AG20443 (cell line): ENCODE measurements at places on chromosomes 16 and 17.
A peak's percentile ranks its signal among the peaks of the same experiment; 100 is the strongest.

- peak; percentile 20 for DNase-seq
Measured at GRCh38 chr16:55655381-55655896, 349 bp upstream of the SLC6A2 start.

DNA sequence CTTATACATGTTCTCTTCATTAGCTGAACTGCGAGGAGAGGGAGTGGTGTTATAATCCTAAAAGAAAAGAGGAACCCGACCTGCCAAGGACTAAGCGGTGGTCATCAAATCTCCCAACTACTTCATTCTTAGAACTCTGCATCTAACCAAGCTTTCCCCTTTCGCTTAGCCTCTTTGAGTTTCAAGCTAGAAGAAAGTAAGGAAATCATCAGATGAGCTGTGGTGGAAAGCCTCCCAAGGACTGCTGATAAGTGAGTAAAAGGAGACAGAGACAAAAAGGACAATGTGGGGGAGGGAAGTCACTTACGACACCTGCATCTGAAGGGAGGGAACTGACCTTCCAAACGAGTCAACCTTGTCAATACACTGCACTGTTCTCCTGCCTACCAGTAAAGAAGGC, 121.3 kb downstream of the TRIM37 start:
- no peak for DNase-seq

DNA sequence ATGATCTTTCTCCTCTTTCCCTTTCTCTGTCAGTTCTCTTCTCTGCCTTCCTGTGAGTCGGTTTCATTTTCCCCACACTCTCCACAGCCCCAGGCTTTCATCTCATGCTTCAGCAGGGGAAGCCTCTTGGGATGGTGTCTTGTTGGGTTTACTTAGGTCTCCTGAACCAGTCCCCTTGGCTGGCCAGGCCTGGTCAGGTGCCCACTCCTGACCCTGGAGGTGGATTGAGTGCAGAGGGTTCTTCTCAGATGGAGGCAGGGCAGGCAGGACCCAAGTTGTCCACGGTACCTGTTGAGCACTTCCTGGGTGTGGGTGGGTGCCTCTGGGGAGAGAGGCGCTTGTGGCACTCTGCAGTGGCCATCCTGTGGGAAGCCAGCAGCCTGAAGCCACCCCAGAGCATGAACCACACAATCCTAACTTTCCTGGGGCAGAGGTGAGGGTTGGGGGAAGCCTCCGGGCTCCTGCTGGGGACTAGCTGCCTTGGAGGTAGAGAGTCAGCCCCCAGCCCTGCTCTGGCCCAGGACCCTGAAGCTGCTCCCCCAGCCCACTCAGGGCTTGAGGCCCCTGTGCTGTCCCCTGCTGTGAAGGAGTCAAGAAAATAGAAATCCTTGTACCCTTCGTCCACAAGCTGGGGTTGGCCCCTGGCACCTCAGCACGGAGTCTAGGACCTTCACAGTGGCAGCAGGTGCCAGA, 2.0 kb upstream of the RAP1GAP2 start:
- DNase-seq, result no peak

DNA sequence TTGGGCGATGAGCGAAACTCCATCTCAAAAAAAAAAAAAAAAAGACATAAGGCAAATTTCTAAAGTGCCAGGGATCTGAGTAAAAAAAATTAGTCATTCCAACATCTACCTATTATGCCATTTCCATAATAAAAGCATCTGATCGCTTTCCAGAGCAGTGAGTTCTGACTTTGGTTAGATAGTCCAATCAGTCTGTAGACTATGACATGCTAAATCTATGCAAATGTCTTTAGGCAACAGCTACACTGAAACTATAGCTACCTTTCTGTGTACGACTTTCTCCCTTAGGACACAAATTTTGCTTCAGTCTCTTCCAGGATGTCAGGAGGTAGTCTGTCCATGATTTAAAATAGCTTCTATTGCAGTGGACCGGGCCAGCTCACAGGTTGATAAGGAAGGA, 58.9 kb upstream of the ARHGAP44 start:
- no peak for DNase-seq

DNA sequence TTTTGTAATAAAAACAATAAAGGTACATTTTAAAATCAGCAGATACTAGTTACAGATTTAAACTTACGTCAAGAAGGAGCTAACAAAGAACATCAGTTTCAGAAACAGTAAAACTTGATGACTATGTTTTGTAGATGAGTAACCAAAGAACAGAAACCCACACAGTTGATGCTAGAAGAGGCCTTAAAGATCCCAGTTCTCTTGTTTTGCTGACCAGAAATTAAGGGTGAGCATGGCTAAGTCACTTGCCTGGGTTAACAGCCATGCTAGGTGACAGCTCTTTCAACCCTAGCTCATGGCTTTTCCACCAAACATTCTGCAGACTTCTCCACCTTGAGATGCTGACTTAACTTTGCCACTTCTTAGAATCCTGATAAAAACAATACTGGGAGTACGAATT, 26.4 kb downstream of the STX8 start:
- DNase-seq, result no peak

- no peak for DNase-seq
Measured at GRCh38 chr17:39527220-39527813, 66.0 kb downstream of the CDK12 start.

GRCh38 chr16:89378947-89379771, 111.2 kb downstream of the ANKRD11 start:
- DNase-seq, result peak; percentile 52

GRCh38 chr17:76119409-76120371, 16.1 kb upstream of the EXOC7 start:
- no peak for DNase-seq

DNA sequence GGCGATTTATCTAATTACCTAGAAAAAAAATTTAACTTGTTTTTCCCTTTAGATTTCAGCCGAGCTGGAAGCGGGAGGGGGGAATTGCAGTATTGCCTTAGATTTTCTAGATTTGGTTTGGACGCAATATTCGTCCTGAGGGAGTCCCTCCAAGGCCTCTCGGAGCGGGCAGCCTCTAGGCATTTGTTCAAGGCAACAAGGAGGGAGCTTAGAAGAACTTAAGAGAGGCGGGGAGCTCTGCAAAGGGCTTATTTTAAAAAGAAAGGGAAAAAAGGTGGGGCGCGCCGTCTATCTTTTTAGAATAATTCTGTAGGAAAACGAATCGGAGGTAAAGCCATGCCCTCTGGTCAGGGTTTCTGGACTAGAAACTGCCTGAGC, 407 bp upstream of the TMEM94 start:
- peak; percentile 40 for DNase-seq

GRCh38 chr16:16014329-16015224, 65.2 kb downstream of the ABCC1 start:
- DNase-seq, result peak; percentile 47

DNA sequence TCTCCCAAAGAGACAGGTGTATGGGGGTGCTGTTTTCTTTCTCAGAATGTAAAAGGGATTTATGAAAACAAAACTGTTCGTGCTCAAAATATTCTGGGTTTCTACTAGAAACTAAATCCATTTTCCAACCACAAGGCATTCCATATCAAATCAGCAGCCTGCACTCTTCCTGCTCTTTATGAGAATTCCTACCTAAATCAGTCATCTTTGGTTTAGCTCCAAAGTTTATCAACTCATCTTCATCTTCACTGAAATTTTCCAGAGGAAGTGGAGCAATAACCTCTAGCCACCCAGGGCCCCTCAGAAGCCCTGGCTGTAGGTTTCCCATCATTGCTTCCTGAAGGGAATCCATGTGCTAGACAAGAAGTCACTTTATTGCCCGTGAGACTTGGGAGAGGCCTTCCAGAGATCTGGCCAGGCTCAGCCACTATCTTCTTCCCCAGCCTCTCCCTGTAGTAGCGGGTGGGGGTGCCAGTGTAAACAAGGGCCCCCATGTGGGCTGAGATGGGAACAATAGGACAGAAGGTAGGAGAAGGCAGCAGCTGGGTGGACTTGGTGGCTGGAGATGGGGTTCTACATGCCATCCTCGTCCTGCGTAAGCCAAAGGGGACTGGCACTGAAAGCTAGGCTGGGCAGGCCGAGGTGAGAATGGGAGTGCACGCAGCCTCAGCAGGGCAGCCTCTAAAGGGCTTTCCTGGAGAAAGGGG, 22.0 kb upstream of the ALDH3A1 start:
- DNase-seq, result peak; percentile 79

- peak; percentile 86 for DNase-seq
Measured at GRCh38 chr16:57863434-57864160, 61.3 kb upstream of the KIFC3 start.

GRCh38 chr16:75263291-75263962, 12.0 kb upstream of the BCAR1 start:
- DNase-seq, result no peak

DNA sequence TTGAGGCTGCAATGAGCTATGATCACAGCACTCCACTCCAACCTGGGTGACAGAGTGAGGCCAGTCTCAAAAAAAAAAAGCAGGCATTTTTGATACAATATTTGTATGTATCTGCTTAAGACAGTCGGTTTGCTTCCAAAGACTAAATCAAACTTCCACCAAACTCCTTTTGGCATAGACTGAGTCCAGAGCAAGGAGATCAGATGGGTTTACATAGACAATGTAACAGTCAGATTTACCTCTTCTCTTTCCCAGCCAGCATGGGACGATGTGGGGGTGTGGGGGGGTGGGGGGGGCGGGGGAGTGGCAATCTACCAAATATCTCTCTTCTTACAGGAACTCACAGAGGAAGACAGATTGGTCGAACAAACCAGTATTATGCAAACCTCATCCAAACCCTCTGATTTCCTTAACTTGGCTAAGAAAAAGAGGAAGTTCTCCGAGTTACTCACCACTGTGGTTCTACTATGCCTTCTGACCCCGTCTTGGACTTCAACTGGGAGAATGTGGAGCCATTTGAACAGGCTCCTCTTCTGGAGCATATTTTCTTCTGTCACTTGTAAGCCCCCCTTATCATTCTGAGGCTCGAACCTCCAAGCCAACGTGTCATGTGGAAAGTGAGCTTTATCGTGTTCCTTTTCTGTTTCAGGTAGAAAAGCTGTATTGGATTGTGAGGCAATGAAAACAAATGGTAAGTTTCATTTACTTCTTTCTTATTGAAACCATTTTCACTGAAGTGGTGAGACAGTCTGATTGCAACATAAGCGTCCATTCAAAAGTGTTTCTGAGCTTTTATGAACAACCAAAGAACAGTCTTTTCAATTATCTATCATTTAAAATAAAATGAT, at the start of gene MILR1:
Gene MILR1 (plus strand): TSS at position 451 of the 848 bp plus-strand sequence. CDS start 54 bp downstream, at position 505.
- DNase-seq, result peak; percentile 82

- no peak for DNase-seq
Measured at GRCh38 chr17:55284944-55285339, 20.2 kb downstream of the HLF start.

DNA sequence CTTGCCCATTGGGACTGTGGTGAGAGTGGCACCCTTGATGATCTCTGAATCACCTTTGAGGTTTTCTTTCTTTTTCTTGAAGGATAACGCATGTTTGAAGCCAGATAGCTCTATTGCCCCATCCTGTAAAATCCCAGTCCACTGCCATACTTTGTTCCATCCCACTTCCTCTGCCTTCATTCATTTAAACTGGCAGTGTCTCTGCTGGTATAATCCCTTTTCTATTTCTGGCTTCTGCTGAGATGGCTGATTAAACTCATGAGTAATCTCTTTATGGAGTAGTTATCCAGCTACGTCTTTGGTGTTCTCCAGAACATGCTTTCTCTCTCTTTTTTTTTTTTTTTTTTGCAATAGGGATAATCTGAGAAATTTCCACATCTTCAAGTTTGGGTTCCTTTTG, 656.5 kb upstream of the SALL1 start:
- no peak for DNase-seq

- DNase-seq, result no peak
Measured at GRCh38 chr17:76840443-76840767, 27.8 kb upstream of the MGAT5B start.

GRCh38 chr16:50600582-50601283, 52.5 kb downstream of the NKD1 start:
- DNase-seq, result peak; percentile 25

- no peak for DNase-seq
Measured at GRCh38 chr16:46836534-46837530, 5.9 kb upstream of the C16orf87 start.

GRCh38 chr17:73642659-73643000, 1.6 kb downstream of the SDK2 start:
- DNase-seq, result no peak

GRCh38 chr16:14564861-14565687, 65.0 kb downstream of the PARN start:
- DNase-seq, result no peak

GRCh38 chr17:17028878-17029535, 13.2 kb upstream of the MPRIP start:
- DNase-seq, result no peak

DNA sequence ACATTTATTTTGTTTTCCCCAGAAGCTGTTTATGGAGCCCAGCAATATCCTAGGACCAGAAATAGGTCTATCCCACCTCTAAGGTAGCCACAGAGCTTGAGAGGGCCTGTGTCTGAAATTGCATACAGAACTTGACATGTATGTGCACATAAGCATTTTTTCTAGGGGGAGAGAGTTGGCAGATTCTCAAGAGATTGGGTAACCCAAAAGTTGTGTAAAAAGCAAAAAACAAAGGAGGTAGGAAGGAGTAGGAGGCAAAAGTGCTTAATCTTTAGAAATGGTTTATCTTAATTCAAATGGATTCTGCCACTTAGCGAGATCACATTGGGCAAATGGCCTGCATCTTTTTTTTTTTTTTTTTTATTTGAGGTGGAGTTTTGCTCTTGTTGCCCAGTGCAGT, 3.5 kb downstream of the PLK1 start:
- no peak for DNase-seq

DNA sequence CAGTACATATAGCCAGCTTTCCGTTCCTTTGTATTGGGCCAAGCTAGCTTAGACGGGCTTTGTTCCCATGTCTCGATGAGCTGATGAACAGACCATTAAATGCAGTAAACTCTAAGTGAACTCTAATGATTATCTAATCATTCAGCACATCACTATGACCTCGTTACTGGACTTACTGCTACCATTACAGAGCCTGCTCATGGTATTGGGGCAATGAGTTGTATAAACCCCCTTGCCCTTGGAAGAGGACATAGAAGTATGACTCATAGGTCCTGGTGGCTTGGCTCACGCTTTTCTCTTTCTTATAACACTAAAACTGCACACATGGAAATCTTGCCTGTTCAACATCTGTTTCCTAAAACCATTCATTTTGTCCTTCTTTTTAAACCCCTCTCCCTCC, 93.6 kb upstream of the DYNLRB2 start:
- DNase-seq, result no peak

GRCh38 chr17:75738218-75738802, 17.1 kb downstream of the ITGB4 start:
- peak; percentile 67 for DNase-seq

DNA sequence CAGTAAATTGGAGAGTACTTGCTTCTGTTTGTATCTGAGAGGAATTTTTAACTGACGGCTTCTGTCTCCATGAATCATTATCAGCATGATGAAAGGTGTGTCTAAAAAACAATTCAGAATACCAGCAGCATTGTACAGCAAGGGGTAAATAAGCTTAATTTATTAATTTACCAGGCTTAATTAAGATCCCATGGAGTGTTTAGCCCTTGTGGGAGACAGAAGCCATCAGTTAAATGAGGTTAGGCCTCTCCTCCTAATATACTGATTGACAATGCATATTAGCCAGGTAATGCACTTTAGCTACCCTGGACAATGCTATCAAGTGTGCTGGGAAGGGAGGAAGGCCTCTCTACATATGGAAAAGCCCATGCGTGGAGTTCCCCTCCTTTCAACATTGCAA, 53.4 kb downstream of the IGF2BP1 start:
- DNase-seq, result no peak
